ENCODE measurements at places on chromosomes 6 and 20.

DNA sequence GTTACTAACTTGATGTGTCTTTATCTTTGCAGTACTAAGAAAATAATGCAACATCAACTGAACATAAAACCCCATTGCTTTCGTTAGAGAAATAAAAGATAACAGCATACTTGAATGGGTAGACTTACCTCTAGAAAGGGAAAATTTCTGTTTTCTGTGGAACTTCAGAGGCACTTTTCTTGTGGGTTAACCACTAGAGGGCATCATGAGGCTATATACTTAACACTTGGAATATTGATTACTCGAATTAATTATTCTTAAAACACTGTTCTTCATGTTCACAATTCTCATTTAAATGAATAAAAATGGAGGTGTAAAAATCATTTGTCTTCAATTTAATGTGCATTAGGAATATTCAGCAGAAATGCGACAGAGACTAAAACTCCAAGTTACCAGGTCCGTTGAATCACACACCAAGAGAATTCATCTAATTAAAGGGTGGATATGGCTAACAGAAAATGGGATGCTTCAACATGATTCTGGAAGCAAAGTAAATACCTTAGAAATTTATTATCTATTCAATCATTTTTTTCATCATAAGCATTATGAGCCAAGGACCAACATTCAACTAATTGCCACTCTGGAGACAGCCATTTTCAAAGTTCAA lies 330.8 kb upstream of the PREP start:
- no peak for DNase-seq

- DNase-seq: no peak
Observed at GRCh38 chr20:46343348-46343974, 35.2 kb upstream of the CDH22 start.

DNA sequence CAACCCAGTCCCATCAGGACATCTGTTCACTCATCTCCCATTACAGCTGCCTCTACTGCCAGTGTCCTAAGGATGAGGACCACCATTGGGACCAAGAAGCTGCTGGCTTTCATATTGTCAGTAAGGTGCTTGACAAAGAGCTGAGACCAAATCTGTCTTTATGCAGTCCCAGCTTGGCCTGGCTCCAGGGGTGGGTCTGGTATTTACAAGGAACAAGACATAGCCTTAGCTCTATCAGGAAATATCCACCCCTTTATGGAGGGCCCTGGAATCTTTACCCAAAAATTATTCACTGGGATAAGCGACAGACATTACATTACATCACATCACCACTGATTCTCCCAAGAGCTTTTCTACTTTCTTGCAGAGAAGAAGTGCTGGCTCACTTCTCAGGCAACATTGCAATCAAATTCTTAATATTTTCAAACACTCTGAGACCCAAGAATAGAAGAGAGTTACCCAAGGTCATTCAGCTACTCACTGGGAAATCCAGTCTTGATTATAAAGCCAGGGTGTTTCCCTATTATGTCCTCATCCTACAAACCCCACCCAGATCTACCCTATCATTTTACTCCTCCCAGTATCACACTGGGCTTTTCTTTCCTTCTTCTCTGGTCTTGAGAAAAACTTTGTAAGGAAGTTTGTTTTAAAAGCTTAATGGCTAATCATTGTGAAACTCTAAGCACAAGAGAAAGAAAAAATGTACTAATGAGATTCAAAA lies 11.5 kb upstream of the PI3 start:
- no peak for DNase-seq

- no peak for DNase-seq
Observed at GRCh38 chr6:14036911-14037310, 80.7 kb upstream of the CD83 start.

- DNase-seq: no peak
Observed at GRCh38 chr6:140138311-140139010, 764.0 kb upstream of the CITED2 start.
